ENCODE measurements at places on chromosomes 5 and 9.

DNA sequence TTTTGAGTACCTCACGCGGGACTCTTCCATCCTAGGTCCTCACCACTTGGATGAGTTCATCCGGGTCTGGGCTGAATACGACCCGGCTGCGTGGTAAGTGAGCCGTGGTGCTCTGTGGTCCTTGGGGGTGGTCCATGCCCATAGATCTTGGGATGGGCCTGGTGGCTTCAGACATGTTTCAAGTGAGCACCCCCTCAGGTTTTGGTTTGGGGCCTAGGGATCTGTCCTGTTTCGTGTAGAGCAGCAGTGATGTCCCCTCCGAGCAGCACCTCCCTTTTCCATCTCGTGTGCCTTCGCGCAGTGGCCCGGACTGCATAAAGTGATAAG is 218.9 kb downstream of the CACNA1B start:
- DNase-seq = no peak

GRCh38 chr5:111738118-111738517 is 18.9 kb downstream of the NREP start:
- DNase-seq = no peak

- no peak for DNase-seq
Observed at GRCh38 chr9:35076848-35077247, 2.9 kb downstream of the FANCG start.

- no peak for DNase-seq
Observed at GRCh38 chr5:176466245-176466871, 18.2 kb downstream of the FAF2 start.

DNA sequence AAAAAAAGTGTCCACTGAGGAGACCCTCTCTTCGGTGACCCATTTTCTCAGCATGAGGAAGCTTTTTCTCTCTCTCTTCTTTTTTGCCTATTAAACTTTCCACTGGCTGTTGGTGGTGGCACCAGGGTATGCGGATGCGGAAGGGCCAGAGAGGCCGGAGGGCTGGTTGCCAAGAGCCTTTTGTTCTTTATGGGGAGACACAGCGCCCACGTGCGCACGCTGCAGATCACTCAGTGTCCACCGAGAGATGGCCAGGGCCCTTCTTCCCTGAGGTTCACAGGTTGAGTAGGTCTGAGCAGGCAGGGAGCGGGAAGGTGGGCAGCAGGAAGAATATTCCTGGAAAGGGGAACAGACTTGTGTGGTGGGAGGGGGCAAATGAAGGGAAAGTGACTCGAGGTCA is 69.1 kb downstream of the STK10 start:
- DNase-seq = no peak

DNA sequence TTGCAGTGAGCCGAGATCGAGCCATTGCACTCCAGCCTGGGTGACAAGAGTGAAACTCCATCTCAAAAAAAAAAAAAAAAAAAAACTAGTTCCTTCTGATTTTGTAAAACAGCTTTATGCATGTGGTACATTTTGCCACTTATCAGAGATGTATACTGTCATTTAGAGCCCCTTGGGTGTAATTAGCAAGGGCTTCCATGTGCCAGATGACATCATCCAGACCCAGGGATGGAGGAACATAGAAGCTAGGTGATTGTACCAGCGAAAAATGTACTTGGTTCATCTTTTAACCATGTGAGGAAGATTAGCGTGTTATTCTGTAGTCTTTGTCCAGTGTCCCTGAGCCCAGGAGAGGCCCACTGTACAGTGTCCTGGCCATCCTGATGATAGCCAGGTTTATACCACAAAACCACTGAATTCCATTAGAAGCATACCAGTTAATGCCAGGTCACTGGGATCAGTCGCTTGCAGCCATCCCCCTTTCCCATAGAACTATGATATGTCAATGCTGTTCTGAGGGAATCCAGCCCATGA is 239.3 kb upstream of the SGCD start:
- no peak for DNase-seq

GRCh38 chr5:34682926-34683623 is 26.9 kb downstream of the RAI14 start:
- DNase-seq = no peak

DNA sequence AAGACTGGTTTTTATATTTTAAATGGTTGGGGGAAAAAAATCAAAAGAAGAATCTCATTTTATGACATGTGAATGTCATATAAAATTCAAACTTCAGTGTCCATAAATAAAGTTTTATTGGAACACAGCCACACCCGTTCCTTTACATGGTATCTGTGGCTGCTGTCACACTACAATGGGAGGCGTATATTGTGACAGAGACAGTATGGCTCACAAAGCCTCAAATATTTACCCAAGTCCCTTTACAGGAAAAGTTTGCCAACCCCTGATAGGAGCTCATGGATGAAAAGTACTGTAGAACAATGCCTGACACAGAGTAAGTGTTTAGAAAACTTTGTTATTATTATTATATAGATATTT is 5.2 kb upstream of the DUSP1 start:
- DNase-seq = no peak

DNA sequence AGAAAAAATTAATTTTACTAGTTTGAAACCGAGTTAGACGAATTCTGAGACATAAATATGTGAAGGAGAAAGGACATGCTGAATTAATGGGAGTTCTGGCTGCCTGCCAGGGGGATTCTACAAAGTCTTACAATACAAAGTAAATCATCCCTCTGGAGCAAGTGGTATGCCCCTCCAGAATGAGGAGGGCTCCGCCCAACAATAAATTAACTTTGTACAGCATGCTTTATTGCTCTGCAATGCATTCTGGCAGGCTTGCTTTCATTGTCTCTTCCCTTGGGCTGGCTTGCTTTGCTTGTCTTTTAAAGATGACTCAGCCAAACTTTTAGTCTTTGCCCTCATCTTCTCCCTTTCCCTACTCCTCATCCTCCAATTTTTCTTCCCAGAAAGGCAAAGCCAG is 11.7 kb upstream of the PCDHB1 start:
- DNase-seq = no peak

GRCh38 chr5:115934388-115934974 is 27.8 kb upstream of the LVRN start:
- no peak for DNase-seq

DNA sequence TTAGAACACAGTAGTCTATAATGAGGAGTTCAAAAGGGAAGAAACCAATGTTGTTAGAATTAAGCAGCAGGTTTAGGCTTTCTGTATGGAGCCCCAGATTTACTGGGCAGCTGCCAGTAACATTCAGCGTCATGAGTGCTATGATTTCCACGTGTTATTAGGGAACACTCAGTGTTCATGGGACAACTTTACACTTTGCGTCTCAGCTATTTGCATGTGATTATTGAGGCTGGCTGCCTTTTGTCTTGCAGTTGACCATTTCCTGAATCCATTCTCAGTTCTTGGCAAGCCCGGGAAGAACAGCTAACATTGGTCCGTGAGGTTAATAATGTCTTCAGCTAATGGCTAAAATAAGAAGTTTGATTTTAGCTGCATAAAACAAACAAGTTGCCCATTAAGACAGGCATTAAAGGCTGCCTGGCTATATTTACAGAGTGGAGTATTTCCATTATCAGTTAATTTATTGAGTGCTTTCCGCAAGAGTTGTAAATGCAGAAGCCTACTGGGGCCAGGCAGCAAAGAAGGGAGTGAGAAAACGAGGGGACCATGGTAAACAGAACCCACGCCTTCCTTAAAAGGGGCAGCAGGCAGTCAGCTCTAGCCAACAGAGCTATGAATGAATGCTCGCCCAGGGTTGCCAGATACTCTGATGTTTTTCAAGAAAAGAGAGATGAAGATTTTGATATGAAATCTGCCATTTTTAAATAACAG is 120.9 kb downstream of the PIP5K1B start:
- DNase-seq = no peak

DNA sequence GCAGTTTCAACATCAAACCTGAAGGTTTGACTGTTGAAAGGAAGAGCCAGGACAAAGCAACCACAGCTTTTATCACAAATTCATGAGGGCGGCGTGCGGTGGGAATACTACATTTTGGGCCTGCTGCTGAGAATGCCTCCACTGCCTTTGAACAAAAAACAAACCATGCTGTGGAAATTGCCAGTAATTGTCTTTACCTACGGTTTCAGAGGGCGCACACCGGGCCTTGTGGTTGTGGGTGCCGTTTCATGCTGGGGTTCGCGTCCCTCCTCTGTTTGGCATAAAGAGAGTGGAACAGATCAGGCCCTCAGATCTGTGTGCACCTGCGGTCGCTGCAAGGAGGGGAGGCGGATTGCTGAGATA is 27.6 kb upstream of the TCF7 start:
- DNase-seq = peak; percentile 85

DNA sequence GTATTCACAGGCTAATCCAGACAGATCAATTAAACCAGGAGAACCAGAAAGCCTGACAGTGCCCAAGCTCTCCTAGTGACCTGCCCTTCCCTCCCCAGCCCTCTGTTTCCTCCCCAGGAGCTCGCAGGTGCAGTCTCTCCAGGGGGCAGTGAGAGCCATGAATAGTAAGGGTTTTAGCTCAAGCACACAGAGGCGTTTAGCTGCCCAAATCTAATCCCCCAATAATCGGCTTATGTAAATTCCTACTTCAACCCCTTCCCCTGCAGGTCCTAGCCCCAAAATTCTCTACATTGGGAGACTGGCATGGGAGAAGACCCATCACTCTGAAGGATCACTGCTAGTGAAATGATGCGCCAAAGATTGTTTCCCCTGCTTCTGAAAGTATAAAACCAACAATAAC is 10.5 kb upstream of the TAL2 start:
- no peak for DNase-seq

DNA sequence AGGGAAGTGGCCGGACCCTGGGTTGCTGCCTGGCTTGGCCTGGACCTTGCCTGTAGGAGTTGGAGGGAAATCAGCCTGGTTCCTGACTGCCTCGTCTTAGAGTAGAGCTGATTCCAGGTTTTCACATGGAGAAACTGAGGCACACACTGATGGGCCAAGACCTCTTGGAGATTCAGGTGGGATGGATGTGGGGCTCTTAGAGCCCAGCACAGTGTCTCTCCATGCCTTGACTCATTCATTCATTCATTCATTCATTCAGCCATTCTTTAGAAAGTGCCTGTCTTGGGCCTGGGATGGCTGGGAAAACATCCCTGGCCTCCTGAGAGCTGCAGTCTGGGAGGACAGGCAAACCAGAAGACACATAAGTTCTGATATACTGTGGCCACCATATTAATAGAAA is 2.2 kb downstream of the LRRC8A start:
- DNase-seq = no peak

DNA sequence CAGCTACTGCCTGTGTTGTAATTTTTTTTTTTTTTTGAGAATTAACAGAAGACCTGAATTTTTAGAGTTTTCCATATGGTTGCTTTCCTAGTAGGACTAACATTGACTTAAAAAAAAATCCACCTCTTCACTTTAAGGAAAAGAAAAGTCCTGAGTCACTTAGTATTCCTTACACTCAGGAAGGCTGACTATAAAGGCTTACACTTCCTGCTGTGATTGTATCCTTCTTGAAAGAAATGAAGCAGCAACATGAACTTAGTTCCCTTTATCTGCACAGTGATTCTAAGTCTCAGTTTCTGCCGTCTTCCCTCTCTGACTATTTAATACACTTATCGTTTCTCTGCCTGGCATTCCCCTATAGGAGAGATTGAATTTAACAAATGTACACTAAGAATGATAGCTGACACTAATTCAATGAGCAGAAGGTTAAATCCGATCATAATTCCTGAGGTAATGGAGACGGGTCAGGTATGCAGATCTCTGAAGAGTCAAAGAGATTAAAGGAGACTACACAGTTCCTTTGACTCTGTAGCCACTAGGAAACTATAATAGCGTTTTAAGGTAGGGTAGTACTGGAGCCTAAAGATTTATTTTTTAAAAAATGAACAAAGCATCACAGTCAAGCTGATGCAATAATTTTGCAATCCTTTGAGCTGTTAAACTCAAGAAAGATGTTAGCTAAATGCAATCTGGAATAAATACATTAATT is 185.1 kb upstream of the ELAVL2 start:
- no peak for DNase-seq

DNA sequence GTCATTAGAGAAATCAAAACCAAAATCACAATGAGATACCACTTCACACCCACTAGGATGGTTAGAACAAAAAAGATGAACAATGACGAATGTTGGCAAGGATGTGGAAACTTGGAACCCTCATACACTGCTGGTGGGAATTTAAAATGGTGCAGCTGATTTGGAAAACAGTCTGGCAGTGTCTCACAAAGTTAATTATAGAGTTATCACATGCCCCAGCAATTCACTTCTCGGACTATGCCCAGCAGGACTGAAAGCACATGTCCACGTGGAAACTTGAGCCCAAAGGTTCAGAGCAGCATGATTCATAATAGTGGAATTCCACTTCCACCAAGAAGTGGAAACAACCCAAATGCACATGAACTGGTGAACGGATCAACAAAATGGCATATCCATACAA is 85.0 kb upstream of the HRH2 start:
- no peak for DNase-seq
